Activated CD4-positive, alpha-beta T cell treated with anti-CD3 and anti-CD28 coated beads, Interleukin-2, Interleukin-4, amounts not matched to agents 100 ng/mL and 50 ng/mL, durations not matched to agents 16 hours and 8 hours (primary cell): ENCODE measurements at places on chromosomes 11 and 22.

GRCh38 chr11:17407575-17407974, 19.1 kb upstream of the KCNJ11 start:
- no peak for DNase-seq

- no peak for DNase-seq
Measured at GRCh38 chr11:61713906-61714305, 33.7 kb downstream of the DAGLA start.

GRCh38 chr11:35138943-35139721, at the start of gene CD44:
Gene CD44 (plus strand): TSS chr11:35139171. CDS start chr11:35139304, 133 bp downstream.
- peak; percentile 71 for DNase-seq

DNA sequence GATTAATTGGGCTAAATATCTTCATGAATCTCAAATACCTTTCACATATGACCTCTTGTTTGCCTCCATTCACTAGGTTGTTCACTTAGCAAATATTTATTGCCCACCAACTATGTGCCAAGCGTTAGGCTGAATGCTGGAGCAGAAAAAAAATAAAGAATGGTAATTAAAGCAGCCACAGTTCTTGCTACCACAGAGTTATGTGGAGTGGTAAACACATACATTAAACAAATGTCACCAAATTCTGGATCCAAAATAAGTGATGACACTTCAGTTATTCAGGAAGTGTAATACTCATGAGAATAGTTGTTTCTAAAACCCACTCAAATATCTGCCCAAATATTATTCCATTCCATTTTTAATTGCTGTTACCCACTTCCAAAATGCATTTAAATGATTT, 128.4 kb downstream of the GRIA4 start:
- DNase-seq, result no peak

GRCh38 chr11:132139181-132139580, 768.8 kb downstream of the NTM start:
- no peak for DNase-seq

DNA sequence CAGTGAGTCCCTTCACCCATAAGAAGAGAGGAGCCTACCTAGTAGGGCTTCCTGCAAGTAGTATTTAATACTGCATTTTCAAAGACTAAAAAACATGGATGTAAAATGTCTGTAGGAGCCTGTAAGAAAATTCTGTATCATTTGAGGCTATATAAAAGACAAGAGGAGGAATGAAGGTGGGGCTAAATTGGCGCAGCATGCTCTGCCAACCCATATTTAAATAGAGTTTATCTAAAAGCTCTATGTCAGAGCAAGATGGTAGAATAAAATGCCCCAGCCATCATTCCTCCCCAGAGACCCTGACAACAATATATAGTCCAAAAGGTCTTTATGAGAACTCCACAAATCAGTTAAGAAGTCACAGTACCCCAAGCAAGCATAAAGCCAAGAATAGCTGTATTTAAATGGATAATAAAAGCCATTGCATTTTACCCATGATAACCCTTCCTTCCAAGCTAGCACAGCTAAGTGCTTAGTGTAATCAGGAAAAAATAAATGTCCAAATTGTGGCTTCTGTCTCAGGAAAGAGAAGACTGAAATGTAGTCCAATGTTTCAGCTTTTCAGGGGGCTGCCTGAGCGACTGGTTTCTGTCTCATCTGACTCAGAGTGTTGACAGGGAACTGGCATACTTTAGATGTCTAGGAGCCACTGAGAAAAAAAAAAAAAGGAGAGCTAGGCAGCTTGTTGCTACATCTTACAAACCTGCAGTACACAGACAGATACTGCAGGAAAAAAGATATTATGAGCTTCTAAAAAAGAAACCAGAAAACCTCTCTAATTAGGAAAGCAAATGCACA, 258.6 kb downstream of the METTL15 start:
- DNase-seq, result no peak

GRCh38 chr11:128928400-128928799, 14.3 kb downstream of the TP53AIP1 start:
- DNase-seq, result no peak

GRCh38 chr11:72673943-72674828, at the start of gene PDE2A:
Gene PDE2A (minus strand): TSS chr11:72674422. CDS start chr11:72674207, 215 bp downstream.
- DNase-seq, result no peak

DNA sequence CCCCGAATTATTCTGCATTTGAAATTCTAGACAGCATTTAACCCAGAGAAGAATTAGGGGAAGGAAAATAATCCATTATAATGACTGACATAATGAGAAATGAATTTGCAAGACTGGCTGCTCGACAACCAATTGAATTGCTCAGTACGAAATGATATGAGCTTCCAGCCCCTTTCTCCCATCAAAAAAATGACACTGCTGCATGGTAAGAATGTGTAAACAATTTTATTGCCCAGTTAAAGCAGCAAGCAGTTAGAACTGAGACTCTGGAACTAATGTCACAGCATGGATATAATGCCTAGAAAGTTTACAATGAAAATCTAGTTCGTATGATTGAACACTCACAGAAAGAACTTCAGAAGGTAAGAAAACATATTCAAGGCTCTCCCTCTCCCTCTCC, 24.7 kb upstream of the PCF11 start:
- no peak for DNase-seq

- DNase-seq, result no peak
Measured at GRCh38 chr22:37657590-37658132, 862 bp upstream of the PDXP start.

GRCh38 chr11:1393038-1393710, 3.4 kb downstream of the BRSK2 start:
- DNase-seq, result no peak

GRCh38 chr11:88345408-88345807, 7.9 kb upstream of the CTSC start:
- peak; percentile 59 for DNase-seq

DNA sequence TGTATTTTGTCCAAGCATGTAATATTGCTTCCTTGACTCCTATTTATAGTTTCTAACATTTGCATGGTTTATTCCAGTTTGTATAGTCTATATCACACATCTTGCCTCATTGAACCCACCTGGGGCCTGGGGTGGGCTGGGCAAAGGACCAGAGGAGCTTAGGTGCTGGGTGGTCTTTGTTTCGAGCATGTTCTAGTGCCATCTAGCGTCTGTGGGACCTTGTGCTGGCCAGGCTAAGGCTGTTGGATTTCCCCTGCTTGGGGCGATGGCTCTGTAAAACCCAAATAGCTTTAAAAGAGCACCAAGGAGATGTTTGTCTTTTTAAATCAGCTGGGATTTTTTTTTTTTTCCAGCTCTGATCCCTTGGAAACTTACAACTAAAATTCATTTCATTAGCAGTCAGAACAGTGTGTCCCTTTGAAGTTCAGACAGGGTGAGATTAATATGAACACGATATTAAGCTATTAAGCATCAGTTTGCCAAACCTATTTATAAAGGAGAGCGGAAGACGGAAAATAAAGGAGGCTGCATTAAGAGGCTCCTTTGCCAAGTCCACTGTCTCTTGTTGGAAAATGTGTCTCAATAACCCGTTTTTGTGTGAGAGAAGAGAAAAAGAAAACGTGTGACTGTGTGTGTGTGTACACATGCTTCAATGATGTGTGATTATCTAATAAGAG, 157.4 kb downstream of the COMMD9 start:
- DNase-seq, result peak; percentile 11

- DNase-seq, result no peak
Measured at GRCh38 chr22:17370026-17370765, 936 bp downstream of the CECR2 start.

- no peak for DNase-seq
Measured at GRCh38 chr11:102592131-102592530, 33.0 kb downstream of the MMP20 start.

DNA sequence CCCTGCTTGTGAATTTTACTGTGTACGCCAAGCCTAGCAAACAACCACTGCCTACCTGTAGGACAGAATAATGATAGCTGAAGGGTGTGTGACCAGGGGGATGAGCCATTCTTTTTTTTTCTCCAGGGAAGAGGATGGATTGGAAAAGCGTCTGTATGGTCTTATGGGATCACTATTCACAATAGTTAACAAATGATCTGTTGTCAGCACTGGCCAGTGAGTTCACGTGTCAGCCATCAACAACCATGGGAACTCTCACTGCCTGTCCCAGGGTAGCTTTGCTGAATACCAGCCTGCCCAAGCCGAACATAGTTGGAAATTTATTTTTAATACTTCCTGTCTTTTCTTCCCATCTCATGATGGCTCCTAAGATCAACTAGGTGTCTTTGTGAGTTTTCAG, 170.2 kb downstream of the ST3GAL4 start:
- DNase-seq, result no peak

- peak; percentile 73 for DNase-seq
Measured at GRCh38 chr11:111565114-111565720, 24.7 kb downstream of the LAYN start.

DNA sequence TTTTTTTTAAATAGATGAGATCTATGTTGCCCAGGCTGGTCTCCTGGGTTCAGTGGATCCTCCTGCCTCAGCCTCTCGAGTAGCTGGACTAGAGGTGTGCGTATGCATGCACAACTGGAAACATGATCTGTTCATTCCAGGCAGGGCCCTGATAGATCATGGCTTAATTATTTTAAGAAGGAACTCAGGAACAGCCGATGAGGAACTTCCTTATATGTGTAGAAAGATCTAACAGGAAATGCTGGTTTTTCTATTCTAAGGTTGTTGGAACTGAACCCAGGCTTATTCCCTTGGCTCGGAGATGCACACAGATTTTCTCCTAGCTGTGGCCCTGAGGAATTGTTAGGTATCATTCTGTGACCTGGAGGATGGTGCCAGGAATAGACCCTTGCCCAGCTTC, 32.4 kb downstream of the SPECC1L start:
- no peak for DNase-seq

DNA sequence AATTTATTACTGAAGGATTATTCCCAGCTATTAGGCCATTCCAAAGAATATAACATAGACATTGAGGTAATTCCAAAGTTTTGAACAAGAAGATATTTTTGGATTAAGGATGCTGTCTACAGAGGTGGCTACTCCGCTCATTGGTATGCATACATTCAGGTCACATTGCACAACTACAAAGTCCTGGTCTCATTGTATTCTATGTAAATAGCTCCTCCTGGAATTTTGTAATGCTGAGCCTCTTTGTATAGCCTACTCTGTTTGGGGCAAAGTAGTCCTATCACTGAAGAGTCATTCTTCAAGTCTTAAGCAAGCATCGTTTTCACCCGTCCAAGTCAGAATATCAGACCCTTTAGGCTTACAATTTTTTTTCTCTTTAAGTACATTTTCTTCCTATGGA, 142.4 kb downstream of the KIF18A start:
- no peak for DNase-seq

DNA sequence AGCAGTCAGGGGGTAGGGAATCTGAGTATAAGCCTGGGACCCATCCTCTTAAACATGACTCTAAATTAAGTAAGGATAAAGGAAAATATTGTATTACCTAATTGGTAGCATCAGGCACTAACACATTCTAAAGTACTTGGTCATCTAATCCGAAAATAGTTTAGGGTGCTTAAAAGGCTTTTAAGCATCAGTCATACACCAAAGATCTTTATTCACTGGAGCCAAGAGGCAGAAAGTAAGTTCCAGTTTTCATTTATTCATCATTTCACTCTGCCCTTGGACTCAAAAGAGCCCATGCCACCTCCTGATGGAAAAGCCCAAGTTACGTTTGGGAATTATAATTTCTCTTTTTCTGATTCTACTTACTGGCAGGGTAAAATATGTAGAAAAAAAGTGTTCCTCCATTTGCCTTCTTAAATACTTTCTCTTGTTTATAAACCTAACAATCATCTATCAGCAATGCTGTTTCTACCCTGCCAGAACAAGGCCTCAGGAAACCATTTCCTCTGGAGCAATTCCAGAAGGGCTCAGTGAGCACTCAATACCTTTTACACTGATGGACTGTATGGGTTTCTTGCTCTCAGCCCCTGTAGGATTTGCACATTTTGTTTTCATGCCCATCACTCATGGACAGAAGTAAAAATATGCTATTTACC, 120.1 kb upstream of the SLC5A12 start:
- DNase-seq, result no peak

- DNase-seq, result no peak
Measured at GRCh38 chr11:43498561-43498960, 139.8 kb downstream of the TTC17 start.

- peak; percentile 75 for DNase-seq
Measured at GRCh38 chr11:122696662-122697061, 41.1 kb downstream of the UBASH3B start.

GRCh38 chr11:123111465-123111864, 49.5 kb upstream of the HSPA8 start:
- peak; percentile 64 for DNase-seq

DNA sequence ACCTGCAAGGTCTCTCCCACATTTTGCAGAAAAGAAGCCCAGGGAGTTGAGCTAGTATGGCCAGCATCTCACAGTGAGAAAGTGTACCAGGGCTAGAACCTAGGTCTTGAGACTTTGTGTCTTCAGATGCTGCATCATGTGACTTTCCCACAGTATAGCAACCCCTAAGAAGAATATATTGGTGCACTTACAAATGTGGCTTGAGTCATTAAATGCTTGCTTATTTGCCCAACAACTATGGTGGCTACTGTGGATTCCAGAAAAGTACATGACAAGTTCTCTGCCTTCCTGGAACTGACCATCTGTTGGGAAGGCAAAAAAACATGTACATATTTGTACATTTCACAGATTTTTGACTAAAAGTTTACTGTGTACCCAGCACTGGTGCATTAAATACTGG, 55.0 kb downstream of the POLD3 start:
- no peak for DNase-seq

GRCh38 chr11:4839851-4840549, 9.0 kb downstream of the OR51S1 start:
- no peak for DNase-seq

DNA sequence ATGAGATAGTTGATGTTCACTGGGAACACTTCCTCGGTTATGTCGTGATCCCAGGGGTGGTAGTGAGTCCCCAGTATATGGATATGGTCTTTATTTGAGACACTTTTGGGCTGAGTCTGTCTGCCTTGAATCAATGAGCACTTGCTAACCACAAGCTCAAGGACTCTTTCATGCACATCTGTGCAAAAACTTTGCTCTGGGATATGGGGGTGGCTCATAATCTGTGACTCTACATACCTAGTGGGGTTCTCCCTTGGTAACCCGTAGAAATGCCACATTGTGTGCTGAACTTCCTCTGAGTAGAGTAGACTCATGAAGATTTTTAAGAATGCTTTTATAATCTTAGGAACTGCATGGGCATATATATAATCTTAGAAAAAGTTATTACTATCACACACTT, 69.3 kb downstream of the SWAP70 start:
- DNase-seq, result no peak

DNA sequence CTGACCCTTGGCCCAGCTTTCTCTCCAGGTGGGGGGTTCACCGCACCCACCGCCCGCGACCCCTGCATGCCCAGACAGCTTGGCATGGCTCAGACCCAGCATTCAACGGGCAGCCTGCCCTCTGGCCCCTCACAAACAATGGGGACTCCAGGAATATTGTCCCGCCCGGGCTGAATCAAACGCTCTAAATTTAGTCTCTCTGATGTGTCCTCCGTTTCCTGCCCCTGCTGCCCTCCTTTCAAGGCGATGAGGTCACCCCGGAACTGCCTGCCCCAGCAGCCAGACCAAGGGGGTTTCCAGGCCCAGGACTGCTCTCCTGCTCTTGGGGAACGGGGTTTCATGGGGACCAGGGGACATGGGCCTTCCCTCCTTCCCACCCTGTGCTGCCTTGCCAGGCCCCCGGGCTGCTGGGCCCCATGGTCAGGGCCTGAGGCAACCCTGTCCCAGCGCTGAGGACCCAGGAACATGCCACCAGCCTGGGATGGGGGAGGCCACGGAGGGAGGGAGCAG, 10.1 kb upstream of the PDGFB start:
- peak; percentile 65 for DNase-seq
